Stimulated activated CD4-positive, alpha-beta T cell treated with anti-CD3 and anti-CD28 coated beads, Interleukin-2, amount 100 ng/mL, for 24 hours (primary cell): ENCODE measurements at places on chromosomes 7 and 10.

DNA sequence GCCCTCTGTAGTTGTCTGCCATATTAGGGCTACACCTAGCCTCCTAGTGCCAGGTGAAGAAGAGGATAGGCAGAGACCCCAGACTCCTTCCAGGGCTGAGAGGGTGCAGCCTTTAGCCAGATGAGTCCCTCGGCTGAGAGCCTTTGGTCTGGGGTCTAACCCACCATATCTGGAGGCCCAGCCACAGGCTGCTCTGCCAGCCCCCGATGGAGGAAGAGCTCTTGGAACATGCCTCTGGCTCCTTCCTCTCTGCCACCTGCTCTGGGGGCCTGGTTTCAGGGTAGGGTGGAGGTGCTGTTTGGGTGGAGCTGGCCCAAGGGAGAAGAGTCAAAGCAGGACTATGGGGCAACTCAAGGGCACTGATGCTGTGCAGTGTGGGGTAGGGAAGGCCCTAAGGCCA is 1.4 kb downstream of the LRRC18 start:
- DNase-seq = no peak

- DNase-seq = no peak
These were observed 28.4 kb upstream of the EIF5AL1 start for GRCh38 chr10:79483948-79484347.

- DNase-seq = no peak
These were observed 173.5 kb downstream of the KCNMA1 start for GRCh38 chr10:77463967-77464745.

DNA sequence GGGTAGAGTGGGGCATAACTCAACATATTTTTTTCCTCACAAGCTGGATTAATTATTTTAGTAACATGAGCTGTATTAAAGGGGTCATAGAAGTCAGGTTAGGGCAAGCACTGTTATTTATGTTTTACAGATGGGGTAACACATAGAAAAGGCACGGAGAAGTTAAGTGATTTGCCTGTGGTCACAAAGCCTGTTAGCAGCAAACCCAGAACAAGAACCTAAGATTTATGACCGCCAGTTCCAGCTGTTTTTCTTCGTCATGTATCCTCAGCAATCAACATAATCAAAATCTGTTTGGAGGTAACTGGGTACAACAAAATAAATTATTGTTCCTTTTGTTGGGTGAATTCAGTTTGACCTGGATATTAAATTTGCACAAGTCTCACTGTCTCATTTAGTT is 57.2 kb upstream of the BET1 start:
- DNase-seq = no peak

GRCh38 chr7:22375359-22376048 is 18.6 kb upstream of the RAPGEF5 start:
- no peak for DNase-seq

DNA sequence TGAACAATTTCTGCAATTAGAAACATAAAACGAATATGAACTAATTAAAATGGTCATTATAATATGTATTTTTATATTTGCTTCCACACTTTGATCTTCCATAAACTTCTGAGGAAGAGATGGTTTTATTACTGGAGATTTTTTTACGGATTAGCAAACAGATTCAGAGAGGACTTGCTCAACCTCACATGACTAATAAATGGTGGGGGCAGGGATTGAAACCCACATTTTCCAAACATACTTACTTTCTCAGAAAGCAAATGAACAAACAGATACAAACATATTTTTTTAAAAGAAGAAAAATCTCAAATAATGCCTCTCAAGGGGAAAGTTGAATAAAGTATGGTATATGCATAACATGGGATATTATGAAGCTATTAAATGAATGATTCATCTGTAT is 18.3 kb downstream of the ANKMY2 start:
- no peak for DNase-seq

- no peak for DNase-seq
These were observed 316.9 kb upstream of the LRRN3 start for GRCh38 chr7:110774071-110774470.

- DNase-seq = no peak
These were observed 121.5 kb downstream of the TPST1 start for GRCh38 chr7:66326501-66327215.

GRCh38 chr10:126872768-126873167 is 32.5 kb upstream of the DOCK1 start:
- no peak for DNase-seq

- DNase-seq = no peak
These were observed 9.5 kb upstream of the FOXL3 start for GRCh38 chr7:280461-280860.

GRCh38 chr10:74300666-74301065 is 149.6 kb downstream of the ADK start:
- no peak for DNase-seq

DNA sequence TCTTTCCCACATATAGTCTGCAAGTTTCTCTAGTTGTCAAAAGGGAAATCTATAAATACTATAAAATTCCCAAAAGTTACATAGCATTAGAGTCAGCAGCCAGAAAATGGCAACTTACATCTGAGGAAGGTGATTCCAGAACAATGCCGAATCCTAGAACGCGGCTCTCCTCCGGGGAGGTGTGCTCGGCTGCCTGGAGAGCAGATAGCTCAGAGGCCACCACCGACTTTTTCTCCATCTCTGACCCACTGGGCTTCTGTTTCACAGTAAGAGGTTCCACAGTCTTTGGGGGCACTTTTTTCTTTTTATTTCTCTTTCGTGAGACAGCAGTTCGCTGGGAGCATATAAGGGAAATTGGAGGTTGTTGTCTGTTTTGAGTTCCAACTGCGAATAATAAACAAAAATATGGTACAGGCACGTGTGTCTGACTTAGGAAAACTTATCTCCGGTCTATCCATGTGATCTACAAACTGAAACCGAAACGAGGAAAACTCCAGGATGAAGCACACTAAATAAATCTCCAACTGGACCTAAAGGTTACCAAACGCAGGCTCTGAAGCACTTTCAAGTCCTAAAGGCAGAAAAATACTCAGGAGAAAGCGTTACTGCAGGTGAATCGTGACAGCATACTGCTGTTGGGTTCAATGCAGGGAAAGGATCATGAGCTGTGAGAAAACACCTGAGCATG is 36.2 kb downstream of the BEND7 start:
- no peak for DNase-seq

DNA sequence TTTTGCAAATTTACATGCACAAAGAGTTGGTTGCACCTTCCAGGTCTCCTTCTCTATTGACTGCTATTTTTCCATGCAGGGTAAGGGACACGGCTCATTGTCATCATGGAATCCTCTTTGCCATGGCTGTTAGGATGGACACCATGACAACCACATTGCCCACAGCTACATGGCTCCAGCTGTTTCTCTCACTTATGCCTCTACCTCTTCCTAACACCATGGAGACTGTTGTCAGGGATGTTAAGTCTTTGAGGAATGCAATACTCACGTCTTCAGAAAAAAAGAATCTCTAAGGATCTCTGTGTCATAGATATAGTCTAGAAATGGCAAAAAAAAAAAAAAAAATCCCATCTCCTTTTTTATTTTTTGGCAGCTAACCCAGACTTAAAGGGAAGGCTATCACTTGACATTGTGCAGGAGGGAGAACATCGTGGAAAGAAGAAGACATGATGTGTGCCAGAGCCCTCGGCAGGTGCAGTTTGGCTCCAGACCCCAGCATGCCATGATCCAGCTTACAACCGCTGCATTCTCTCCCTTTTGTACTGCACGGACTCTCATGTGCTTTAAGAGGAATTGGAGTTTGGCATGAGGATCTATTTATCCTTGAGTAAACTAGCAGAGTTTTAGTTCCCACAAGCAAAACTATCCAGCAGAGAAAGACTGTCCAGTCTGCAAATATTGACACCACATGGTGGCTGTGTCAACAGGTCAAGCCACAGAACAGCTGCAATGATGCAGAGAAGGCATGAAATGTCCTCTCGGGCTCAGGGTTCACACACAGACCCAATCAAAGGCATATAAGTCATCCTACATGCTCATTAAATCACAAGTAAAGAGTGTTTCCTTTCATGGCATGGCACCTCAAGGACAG is 70.8 kb downstream of the FRMD4A start:
- DNase-seq = no peak

DNA sequence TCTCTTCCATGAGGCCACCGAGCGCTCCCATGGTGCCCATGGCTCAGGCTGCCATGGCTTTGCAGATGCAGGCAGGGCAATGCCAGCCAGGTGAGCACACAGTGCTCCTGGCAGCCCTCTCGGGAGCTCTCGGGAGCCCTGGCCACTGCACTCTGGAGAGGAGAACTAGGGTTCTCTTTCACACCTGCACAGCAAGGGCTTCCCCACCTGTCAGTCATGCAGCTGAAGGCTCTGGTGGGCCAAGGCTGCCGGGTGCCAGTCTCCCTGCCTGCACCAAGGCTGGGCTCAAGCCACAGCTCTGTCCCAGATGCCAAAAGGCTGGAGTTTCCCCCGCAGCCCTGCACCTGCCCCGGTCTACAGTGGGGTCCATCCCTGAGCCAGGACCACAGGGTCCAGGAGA is 32.6 kb downstream of the NUDT1 start:
- DNase-seq = no peak

DNA sequence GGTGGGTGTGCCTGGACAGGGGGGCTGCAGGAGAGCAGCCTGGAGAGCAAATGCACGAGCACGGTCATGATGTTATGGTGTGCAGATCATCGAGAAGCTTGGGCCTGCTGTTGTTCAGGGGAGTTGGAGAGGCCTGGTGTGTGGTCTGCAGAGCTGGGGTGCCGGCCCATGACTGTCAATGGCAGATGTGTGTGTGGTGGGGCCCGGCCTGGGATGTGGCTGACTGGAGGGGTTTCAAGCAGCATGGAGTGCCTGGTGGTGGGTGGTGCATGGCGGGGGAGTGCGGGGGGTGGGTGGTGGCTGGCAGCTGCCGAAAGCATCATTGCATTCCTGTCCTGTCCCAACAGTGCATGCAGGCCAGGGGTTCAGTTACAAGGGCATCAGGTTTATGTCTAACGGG is 122.6 kb downstream of the DOCK1 start:
- no peak for DNase-seq

GRCh38 chr7:97016381-97017191 is 8.0 kb downstream of the DLX5 start:
- no peak for DNase-seq

DNA sequence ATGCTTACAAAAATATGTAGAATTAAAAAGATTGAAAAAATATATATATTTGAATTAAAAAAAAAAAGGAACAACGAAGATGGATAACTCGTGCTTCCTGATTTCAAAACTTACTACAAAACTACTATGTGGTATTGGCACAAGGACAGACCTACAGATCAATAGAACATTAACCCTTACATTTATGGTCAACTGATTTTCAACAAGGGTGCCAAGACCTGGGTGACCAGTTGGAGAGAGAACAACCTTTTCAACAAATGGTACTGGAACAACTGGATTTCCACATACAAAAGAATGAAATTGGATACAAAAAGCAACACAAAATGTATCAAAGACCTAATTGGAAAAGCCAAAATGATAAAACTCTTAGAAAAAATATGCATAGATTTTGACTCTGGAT is 10.1 kb downstream of the AP3M1 start:
- no peak for DNase-seq

DNA sequence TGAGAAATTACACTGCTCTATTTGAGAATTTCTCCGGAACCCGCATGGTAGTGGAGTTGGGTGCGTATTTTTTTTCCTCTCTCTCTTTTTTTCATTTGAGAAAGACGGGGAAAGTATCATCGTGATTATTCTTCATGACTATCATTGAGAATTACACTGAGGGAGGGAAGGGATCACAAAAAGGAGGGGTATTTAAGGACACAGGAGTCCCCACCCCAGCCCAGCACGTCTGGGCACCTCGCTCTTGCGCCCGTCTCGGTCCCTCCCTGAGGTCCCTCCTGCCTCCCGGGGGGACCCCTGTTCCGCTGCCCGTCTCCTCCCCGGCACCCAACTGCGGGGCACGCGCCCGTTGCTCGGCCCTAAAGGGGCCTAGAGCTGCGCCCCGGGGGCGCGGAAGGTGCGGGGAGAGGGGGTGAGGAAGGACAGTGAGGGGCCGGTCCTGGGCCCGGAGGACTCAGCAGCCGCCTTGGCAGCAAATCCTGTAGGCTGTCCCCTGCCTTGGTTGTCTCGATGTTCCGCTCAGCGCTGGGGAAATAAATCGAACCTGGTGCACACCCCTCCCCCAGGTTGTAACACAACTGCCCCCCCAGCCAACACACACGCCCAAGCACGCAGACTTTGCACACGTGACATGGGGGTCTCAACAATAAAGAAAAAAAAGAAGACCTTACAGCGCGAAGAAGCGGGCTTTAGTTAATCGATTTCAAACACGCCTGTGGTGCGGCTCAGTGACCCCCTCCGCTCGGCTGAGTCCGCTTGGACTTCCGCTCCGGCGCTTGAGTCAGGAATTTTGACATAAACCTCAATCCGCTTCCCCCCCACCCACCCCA is 18.6 kb upstream of the GATA3 start:
- DNase-seq = no peak

DNA sequence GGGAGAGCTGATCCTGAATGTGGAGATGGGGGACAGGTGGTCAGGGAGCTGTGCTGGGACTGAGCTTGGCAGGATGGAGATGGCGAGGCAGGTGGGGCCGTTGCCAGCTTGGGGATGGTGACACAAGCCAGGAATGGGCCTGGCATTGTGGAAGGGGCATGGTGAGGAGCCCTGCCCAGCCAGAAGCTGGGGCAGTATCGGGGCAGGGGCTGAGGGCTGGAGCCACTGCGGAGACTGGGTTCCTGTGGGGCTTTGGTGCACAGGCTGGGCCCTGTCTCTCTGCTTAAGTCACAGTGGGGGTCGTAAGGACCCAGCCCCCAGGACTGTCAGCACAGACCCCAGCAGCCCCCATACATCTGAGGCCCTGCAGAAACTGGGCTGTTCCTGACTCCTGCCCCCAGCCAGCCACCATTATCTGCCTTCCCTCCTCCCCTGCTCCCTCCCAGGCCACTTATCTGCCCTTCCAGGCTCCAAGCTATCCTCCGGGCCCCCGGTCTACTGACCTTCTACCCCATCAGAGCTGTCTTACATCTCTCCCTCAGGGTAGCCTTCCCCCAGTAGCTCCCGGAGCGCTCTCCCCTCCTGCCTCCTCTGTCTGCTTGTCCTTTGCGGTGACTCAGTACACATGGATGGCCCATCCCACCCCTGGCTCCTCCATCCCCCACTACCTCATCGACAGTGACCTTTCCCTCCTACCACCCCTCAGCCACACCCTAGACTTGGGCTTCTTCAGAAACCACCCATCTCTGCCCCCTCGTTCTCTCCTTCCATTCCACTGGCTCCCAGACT is 44.2 kb downstream of the PPIF start:
- no peak for DNase-seq

GRCh38 chr7:75991531-75992082 is 2.8 kb downstream of the TMEM120A start:
- DNase-seq = no peak

GRCh38 chr10:75032813-75033212 is 78.6 kb upstream of the SAMD8 start:
- no peak for DNase-seq

DNA sequence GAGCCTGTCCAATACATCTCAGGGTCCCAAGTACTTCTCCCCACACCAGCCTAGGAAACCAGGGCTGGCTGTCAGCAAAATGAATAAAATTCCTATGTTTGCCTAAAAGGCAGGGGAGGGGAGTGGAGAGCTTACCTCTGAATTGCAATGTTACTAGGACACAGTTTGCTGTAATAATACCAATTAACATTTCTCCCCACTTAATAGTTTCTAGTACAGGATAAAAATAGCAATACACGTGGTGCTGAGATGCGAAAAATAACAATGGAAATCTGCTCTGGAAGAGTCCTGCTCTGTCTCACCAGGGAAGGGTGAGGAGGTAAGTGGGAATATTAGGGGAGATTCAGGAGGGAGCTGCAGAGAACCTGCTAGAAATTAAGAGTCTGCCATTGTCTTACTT is 112.3 kb downstream of the PLXNA4 start:
- no peak for DNase-seq

GRCh38 chr7:130398526-130399090 is 18.3 kb downstream of the CPA1 start:
- no peak for DNase-seq
